ENCODE measurements at places on chromosomes 2 and 18.

DNA sequence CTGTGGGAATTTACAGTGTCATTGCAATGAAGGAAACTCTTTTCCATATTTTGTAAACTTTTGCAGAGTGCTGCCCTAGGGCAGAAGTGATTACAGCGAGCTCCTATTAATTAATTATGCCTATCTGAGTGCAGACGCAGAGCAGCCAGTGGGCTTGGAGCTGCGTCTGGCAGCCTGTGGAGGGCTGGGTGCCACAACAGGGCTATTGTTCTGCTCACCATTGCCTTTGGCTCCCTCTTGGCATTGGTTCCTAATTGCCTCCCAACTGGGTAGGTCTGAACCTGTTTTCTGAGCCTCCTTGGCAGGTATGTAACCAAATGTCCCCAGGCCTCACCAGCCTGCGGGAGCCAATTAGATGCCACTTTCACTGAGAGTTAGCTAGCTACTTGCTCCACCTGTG is 25.6 kb upstream of the ITGB6 start:
- DNase-seq: no peak

- DNase-seq: no peak
These were observed 10.2 kb downstream of the SIX3 start for GRCh38 chr2:44951714-44952113.

- DNase-seq: no peak
These were observed 8.8 kb upstream of the SNED1 start for GRCh38 chr2:240989451-240990265.

- DNase-seq: no peak
These were observed 43.3 kb upstream of the SETBP1 start for GRCh38 chr18:44637210-44638033.

DNA sequence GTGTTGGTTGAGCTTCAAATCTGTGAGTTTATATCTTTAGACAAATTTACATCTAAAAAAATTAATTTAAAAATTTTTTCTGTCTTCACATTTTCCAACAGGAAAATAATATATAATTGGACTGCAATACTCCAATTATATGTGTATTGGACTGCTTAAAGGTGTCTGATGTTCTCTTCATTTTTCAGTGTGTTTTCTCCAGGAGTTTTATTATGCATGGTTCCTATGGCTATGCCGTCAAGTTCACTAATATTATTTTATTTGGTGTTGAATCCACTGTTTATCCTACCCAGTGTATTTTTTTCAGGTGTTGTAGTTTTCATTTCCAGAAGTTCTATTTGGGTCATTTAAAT is 62.1 kb upstream of the CTLA4 start:
- no peak for DNase-seq

- no peak for DNase-seq
These were observed 146.4 kb downstream of the IRS1 start for GRCh38 chr2:226652983-226653765.

DNA sequence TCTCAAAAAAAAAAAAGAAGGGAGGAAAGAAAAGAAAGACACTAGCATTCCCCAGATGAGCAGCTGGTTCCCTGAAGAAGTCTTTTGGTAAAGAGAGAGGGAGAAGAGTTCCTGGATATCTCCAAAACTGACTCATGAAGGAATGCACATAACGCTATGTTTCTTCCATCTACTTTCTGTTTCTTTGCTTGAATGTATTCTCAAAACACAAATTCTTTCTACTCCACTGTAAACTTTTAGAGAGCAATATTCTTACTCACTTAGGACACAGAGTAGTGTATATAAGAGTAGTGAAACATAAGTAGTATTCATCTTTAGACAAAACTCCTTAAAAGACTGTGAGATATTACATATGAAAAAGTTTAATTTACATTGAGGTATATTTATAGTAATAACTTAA is 64.2 kb downstream of the TRIP12 start:
- no peak for DNase-seq

GRCh38 chr2:207727261-207727660 is 15.8 kb downstream of the CCNYL1 start:
- DNase-seq: no peak

DNA sequence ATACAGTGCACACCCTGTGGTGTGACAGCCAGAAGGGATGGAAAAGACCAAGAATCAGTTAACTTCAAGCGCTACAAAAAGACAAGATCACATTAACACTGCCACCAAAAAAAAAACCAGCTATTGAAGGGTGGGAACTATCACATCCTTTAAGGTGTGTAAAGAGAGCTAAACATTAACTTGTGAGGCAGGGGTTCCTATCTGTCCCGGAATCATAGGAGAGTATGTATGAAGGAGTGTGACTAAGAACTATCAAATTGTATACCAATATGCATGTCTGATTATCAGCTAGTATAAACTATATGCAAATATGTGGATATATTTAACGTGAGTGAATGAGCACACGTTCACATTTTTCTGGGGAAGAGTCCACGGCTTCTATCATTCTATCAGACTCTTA is 88.4 kb upstream of the DNER start:
- DNase-seq: no peak

GRCh38 chr2:37476411-37476810 is 132.0 kb downstream of the QPCT start:
- no peak for DNase-seq

GRCh38 chr2:84782717-84783442 is 98.0 kb downstream of the TRABD2A start:
- DNase-seq: no peak

- no peak for DNase-seq
These were observed 90.8 kb downstream of the WDSUB1 start for GRCh38 chr2:159195697-159196096.

DNA sequence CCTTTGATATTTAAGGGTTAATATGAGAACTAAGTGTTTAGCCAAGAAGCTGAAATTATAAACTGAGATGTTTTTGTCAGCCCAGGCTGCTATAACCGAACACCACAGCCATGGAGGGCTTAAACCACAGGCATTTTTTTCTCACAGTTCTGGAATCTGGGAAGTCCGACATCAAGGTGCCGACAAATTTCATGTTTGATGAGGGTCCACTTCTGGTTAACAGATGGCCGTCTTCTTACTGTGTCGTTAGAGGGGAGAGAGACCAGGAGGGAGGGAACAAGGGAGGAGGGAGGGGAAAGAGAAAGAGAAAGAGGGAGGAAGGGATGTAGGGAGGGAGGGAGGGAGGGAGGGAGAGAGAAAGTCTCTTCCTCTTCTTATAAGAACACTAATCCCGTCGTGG is 6.5 kb upstream of the CNDP2 start:
- DNase-seq: no peak

GRCh38 chr2:44171018-44171417 is 2.3 kb downstream of the PPM1B start:
- DNase-seq: no peak

DNA sequence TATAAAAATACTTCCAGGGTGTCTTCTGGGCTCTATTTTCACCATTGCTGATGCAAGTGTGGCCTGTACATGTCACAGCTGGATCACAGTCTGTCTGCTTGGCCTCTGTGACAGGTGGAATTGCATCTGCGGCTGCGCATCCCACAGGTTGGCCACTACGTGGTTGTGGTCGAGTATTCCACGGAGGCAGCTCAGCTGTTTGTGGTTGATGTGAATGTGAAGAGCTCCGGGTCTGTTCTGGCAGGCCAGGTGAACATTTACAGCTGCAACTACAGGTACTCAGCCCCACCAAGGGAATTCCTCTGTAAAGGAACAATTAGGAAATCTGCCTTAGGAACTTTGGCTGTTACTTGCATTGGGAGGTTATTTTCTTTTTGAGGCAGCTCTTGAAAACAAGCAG is 144.5 kb downstream of the LAMA3 start:
- no peak for DNase-seq

DNA sequence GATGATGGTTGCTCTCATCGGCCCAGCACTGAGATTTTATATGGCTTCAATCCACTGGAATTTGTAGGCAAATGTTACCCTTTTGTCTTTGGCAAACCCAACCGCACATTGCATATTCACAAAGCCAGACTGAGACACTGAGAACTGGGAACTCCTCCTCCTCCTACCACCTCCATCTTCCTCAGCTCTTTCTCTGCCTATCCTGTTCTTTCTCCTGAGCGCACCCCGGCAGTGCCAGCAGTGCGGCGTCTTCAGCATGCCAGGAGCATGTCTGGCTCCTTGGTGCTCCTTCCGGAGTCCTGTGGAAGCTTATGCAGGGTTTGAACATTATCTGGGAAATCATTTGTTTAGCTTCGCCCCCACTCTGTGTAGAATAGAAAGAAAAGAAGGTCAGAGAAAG is 50.8 kb downstream of the TRIB2 start:
- DNase-seq: no peak

GRCh38 chr2:88827821-88828220 is 136.3 kb downstream of the RPIA start:
- DNase-seq: no peak

DNA sequence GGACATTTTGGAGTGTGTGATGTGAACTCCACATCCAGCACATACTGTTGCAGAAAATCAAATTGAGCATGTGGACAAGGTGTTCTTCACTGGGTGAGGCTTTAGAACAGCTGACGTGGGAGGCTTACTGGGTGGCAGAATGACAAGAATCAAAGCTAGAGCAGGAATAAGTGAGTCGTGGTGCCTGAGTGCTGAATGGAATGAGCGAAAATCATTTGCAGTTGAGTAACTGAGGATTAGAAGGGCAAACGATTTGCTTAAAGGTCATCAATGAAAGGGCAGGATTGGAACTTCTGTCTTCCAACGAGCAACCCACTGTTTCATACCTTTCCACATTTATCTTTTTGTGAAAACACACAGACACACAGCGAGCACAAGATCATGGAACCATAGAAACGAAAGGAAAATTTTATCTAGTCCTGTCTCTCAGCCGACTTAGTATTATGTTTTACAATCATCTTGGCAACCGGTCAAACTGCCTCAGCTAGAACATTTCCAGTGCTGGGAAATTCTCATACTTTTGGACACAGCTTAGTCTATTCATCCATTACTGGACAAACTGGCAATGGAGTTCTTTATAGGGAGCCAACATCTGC is 7.2 kb upstream of the DAW1 start:
- DNase-seq: no peak

DNA sequence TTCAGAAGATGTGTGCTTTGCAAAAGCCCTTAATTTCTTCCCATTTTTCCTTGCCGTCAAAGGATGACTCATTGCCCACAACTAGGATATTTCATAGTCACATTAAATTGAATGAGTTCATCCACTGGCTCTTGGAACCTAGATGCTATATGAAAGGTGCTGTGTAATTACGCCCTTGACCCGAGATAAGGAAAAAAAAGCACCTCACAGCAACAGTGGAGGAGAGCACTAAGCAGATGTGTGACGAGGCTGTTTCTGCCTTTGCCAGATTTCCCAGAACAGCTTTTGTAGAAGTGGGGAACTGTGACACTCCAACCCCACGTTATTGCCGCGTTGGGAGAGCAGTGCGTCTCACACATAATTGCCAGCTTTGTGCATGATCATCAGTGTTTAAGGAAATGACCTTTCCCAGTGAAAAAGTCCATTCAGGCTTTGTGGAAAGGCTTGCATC is 33.3 kb upstream of the TMEM87B start:
- no peak for DNase-seq

GRCh38 chr18:3281456-3282400 is 19.8 kb downstream of the MYL12B start:
- peak; percentile 52 for DNase-seq

GRCh38 chr2:5970347-5970746 is 278.2 kb downstream of the SOX11 start:
- DNase-seq: no peak

DNA sequence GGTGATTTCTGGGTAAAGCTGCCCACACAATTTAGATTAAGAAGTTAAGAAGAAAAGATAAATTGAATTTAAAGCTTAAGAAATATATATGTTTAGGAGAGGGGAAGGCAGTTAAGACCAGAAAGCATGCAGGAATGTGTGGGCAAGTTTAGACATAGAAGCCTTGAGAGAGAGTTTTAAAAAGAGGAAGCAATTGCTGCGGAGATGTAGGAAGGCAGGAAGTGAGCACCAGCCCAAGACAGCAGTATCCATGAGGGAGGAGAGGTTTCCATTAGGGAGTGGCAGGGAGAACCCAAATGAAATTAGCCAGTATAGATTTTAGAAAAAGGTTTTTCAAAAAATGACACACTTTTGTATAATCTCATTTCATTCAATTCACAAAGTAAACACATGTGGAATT is 24.3 kb downstream of the DSC2 start:
- no peak for DNase-seq
